Substantia nigra (tissue), 51 donors: ENCODE measurements at places on chromosomes 16 and 17.

GRCh38 chr17:73069841-73070240 lies 22.6 kb downstream of the SLC39A11 start:
- DNase-seq = no peak

GRCh38 chr16:9805109-9805508 lies 377.1 kb downstream of the GRIN2A start:
- no peak for DNase-seq

DNA sequence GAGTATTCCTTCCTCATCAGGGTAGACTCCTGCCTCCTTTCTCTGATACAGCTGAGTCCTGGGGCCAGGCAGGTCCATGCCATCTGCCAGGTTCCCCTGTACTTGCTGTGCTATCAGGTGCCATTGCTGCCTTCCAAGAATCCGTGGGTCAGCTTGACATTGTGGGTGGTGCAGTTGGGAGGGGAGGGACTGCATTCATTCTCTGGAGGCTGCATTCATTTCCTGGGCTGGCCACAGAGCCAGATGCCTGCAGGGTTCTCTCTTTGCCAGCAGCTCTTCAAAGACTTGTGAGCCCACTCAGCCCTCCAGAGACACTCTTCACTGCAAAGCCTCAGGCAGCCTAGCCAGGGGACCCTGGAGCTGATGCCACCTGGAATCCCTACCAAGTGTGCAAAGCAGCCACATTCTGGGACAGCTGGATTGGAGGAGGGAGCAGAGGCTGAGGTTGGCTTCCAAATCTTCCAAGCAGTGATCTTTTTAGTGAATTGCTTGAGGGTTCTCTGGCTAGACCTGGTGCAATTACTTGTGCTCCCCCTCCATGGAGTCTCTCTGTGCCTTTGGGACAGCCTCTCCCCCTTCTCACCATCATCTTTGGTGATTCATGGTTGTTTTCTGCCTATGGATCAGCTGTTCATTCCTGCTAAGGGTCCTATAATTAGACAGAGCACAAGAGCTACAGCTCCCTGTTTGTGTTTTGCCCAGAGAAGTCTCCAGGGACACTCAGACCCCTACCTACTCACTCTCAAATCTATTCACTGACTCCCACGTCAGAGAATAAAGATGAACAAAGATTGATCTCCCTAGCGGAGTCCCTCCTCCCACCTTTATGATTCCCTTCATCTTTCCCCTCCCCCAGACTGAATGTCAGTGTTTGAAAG lies 20.9 kb downstream of the ANKFN1 start:
- no peak for DNase-seq

DNA sequence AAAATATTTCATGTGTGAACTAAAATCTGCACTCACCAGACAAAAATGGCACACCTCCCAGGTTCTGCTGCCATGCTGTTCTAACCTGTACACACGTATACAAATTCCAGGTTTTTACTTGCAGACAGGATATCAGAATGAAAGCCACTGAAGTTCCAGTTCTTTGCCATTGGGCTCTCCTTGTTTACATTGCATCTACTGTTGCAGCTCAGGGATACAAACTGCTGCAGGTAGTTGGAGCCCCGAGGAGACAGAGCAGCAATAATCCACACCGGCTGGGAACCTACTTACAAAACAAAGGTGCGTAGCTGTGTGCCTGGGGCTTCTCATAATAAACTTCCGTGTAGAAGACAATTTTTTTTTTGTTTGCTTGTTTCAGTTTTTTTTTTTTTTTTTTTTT lies 59.6 kb downstream of the HAPSTR1 start:
- no peak for DNase-seq

- DNase-seq = no peak
Measured at GRCh38 chr17:82913304-82914043, 73.7 kb upstream of the ZNF750 start.

GRCh38 chr17:60901806-60902205 lies 224.2 kb downstream of the BCAS3 start:
- no peak for DNase-seq

- no peak for DNase-seq
Measured at GRCh38 chr17:13967416-13967815, 101.9 kb upstream of the COX10 start.
